ENCODE measurements at places on chromosomes 5 and 9.

DNA sequence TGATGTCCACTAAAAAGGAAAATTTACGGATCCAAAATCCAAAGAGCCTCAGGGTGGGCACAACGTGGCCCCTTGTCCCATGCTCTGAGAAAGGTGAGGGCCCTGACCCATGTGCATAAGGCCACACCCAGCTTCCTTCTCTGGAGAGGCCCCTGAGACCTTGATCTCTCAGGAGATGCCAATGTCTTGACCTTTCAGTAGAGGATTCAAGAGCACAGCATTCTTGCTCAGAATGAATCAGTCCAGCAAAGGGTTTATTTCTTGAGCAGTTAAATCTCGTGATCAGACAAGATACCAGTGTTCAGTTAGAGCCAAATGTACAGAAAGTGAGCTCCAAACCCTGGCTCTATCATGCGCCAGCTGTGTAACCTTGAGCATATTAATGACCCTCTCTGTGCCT is 115.9 kb upstream of the DAPK1 start:
- DNase-seq: no peak

DNA sequence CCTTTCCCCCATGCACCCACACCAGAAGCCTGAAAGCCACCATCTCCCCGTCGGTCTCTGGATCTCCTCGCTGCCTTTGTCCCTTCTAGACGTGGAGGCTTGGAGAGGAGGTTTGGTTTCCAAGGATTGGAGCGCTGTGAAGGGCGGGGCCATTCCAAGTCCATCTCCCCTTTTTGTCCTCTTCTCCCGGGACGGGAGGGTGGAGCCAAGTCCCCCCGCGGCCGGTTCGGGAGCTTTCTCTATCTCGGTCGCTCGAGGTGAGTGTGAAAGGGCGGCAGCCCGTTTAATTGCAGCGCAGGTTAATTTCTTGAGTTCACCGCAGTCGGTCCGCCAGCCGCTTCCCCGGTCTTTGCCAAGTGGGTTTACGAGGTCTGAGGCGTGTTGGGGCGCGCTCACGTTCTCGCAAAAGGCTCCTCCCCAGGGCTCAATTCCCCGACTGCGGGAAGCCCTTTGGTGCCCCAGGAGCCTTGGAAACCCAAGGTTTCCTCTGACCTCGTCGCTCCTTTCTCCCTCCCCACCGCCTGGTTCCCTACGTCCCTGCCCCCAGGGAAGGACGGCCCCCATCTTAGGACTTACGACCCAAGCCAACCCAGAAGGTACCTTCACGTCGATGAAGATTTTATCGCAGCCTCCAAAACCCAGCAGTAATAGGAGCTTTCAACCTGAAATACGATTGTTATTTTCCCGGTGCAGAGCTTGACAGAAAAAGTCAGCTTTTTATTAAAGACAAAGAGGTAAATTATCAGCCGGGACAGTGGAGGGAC is 2.8 kb upstream of the ZNF462 start:
- DNase-seq: peak; percentile 71

GRCh38 chr5:57499262-57500050 is 16.8 kb upstream of the ACTBL2 start:
- no peak for DNase-seq

- DNase-seq: peak; percentile 24
Measured at GRCh38 chr5:2261004-2261703, 378.4 kb upstream of the IRX4 start.

GRCh38 chr5:134420343-134420742 is 8.7 kb upstream of the CDKN2AIPNL start:
- DNase-seq: no peak

DNA sequence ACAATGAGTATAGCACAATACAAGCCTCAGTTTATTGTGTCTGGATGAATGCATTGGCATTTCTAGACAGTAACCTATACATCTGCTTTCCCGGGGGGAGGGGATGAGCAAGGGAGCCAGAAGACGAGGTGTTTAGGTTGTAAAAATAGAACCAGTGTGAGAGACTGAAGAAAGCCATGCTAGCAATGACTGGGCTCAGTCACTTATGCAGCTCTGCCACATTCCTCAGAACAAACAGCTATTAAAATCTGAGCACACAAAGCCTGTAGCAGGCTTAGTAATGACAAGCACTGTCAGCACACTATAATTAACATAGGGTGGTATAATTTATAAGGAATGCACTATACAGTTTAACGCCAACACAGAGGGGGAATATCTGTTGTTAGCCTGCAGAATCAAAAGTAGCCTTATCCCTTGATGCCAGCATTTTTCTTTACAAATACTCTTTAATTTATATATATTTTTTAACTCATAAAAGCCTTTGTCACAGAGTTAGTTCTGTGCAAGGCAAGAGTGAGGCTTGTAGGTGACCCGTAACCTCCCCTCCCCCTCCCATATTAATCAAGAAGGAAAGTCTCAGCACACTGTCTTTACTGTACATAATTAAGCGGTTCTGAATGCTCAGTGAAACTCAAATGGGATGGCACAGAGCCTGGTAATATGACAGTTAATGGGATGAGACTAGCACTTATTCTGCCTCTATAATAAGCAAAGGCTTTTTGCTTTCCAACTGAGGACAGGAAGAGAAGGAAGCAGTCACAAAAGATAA is 295.4 kb downstream of the CSNK1G3 start:
- DNase-seq: no peak

DNA sequence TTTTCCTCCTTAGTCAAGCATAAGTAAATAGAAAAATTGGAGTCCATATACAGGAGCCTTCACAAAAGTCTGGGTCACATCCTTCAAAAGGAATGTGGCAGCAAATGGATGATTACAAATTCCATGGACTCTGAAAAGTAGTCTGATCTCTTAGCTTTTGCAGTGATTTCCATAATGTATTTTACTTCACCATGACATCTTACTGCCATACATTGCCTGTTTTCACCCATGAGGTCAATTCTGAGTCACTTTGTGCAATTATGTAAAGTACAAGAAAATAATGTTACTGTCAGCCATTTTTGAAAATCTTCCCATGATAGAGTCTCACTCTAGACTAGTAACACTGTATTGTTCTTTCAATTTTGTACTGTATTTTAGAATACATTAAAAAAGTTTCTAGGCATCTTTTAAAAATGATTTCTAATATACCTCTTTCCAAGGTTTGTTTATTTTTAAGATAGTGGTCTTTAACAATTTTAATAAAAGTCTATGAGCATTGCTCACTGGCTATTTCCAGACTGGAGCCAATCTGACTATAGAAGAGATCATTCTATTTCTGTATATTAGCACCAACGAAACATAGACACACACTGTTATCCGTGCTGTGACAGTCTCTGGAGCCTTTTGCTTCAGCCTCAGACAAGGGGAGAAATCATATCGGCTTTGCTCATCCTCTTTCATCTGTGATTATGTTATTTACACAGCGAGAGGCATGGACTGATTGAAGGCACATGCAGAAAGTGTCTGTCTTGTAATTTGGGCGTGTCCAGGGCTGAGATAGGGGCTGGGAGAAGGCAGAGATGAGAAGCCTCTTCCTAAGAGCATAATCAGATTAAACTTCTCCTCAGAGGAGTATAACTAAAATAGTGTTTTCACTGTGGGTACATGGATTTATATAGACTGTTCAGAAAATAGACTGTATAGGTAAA is 22.9 kb upstream of the ACTBL2 start:
- no peak for DNase-seq

DNA sequence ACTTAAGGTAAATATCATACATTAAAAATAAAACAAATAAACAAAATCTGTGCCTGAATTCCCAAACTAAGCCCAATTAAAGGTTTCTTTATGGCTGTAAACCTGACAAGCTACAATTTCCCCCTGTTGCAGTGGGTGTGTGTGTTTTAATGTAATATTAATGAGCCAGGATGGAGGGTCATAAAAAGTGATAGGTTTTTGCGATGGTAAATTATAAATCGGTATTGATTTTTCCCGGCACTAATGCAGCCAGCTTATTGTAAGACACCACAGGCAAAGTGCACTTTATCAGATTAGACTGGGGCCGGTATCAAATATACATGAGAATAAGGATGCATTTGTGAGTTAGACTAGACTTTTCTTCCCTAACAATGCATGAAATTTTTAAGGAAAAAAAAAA is 120.4 kb downstream of the EBF1 start:
- DNase-seq: no peak

GRCh38 chr5:95780597-95780996 is 41.9 kb downstream of the GLRX start:
- DNase-seq: no peak

DNA sequence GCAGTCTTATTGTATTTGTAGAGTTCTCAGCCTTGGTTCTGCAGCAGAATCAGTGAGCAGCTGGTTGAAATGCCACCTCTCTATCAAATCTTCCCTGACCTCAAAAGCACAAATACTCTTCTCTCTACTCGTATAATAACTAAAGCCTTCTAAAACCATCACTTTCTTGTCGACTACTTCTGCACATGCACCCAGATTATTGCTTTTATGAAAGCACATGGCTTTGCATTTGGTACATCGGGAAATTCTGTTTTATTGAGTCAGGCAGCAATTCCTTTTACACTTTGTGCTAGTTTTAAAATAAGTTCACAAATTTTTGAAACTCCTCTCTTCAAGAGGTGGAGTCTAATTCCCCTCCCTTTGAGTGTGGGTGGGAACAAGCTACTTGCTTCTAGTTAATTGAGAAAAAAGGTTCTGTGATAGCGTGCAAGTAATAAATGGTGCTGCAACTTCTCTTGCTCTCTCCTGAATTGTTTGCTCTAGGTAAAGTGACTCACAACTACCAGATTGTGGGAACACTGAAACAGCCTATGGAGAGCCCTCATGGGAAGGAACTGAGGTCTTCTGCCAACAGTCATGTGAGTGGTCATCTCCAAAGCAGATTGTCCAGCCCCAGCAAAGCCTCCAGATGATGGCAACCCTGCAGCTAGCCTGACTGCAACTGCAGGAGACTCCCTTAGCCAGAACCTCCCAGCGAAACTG is 66.0 kb upstream of the TAF1L start:
- DNase-seq: no peak

- peak; percentile 89 for DNase-seq
Measured at GRCh38 chr5:34686762-34687268, 30.7 kb downstream of the RAI14 start.

GRCh38 chr5:1636981-1637638 is 113.3 kb upstream of the LPCAT1 start:
- DNase-seq: peak; percentile 55

DNA sequence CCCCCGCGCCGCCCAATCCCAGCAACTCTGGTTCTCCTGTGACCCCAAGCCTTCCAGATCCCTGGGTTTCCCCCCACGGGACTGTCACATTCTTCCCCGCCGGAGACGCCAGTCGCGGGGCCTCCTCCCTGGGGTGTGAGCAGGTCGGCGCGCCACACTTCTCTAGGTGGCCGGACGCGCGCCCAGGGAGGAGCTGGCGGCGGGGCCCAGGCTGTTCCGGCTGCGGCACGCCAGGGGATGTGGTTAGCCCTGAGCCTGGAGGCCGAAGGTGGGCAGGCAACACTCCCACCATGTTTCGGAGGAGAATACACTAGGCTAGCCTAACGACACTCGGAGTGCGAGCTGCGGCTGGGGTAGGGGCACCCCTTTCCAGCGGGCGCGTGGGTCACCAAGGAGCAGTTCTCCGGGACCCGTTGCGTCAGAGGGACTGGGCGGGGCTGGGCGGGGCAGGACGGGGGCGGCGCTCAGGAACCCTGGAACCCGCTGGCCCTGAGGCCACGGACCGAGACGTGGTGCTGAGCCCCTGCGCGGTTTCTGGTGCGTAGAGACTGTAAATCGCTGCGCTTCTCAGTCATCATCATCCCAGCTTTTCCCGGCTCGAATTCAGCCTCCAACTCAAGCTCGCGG is at the start of gene SLC27A6:
Gene SLC27A6, plus strand, starts transcription at position 478 of the 627 bp plus-strand sequence. CDS start 650 bp downstream, outside the sequence.
- DNase-seq: no peak

- DNase-seq: no peak
Measured at GRCh38 chr9:81074221-81074620, 615.1 kb downstream of the TLE1 start.

- no peak for DNase-seq
Measured at GRCh38 chr9:113508111-113508749, 44.7 kb downstream of the RGS3 start.

- no peak for DNase-seq
Measured at GRCh38 chr9:33782395-33783152, 12.8 kb upstream of the PRSS3 start.

DNA sequence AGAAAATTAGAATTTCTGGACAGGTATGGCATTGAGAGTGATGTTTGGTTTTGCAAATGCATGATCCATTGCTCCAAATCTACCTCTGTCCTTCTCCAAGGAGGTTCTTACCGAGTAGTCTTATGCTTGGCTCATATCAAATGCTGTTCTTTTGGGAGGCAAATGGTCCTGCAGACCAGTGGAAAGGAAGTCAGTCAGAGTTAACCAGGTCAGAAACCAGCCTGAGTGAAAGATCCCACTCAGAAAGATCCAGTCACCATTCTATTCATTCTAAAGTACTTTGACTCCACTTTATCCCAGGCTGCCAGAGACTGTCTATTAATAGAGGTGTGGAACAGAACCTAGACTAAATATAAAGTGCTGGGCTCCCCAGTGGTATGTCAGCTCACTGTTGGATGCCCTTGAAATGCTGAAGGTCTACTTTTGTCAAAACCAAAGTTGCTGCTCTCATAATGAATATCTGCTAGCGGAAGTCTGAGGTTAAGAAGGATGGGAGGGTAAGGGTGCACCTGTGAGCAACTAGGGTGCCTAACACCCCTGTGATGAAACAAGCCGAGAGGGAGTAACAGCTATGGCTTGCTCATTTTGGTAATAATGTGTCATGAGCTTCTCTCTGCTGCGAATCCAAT is 302.2 kb downstream of the ZNF608 start:
- no peak for DNase-seq
